ENCODE measurements at places on chromosomes 6 and 20. TPM values are rescaled to one million over a fixed set of nuclear protein-coding genes. Genes with fewer than 3 reads are reported as not detected.

Gene ATP6V1G2
- 7.4 TPM for total RNA-seq

Gene RPP40
- total RNA-seq = 6.0 TPM

Gene PRICKLE4
- total RNA-seq = not detected

Gene NKX2-4
- total RNA-seq = not detected

Gene RSPO3
- not detected for total RNA-seq

All from activated naive CD4-positive, alpha-beta T cell treated with anti-CD3 and anti-CD28 coated beads, Interleukin-2, amount 50 U/mL, for 72 hours (primary cell).